ENCODE measurements at places on chromosomes 2 and 18.

- no peak for DNase-seq
These were observed 67.9 kb downstream of the LOXHD1 start for GRCh38 chr18:46588971-46589660.

- no peak for DNase-seq
These were observed 11.3 kb upstream of the MALL start for GRCh38 chr2:110126906-110127305.

GRCh38 chr2:236552581-236553363 is 16.9 kb upstream of the ACKR3 start:
- no peak for DNase-seq

DNA sequence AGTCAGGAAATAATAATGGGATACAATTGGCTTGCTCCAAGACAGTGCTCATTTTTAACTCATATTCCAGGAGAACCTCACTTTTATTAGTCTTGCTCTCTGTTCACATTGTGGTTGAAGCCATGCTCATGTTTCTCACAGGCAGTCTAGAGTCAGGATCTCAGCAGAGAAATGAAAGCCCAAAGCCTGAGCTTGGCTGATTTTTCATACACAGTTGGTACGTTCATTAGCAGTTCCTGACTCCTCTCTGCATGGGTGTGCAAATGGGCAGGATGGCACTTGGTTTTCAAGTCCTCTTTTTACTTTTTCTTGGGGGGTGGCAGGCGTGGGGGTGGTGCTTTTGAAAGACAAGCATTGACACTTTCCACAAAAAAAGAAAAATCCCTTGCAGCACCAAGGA is 56.0 kb upstream of the KLF7 start:
- no peak for DNase-seq

- DNase-seq, result no peak
These were observed 28.3 kb downstream of the GLI2 start for GRCh38 chr2:120763931-120764330.

DNA sequence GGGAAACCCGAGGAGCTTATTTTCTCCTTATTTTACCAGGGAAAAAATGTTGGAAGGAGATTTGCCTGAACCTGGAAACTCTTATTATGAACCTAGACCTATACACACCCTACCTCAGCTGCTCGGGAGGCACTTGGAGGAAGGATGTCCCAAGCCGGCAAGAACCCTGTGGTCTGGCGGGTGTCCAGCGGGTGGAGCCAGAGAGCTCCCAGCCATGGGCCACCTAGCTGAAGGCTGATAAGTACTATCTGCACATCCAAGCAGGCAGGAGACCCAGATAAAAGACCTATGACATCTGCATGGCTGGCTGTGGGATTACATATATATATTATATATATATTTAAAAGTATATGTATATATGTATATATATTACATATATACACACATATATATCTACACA is 1.1 kb upstream of the SLC14A1 start:
- peak; percentile 98 for DNase-seq

DNA sequence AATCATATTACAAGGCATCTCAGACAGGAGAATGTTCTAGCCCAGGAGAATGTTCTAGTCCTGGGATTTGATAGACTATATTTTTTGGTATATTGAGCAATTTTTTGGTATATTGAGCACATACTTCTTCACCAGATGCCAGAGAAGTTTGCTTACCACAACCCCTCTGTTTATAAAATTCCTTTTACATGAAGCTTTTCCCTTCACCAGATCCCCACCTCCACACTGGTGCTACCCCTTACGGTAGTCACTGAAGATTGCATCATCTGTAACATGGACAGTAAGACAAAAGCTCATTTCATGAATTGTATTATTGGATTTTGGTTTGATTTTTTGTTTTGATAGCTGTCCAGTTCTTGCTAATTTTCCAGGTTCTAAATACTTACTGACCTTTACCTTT is 7.2 kb upstream of the HNMT start:
- DNase-seq, result no peak

- DNase-seq, result no peak
These were observed 44.2 kb upstream of the DYNC2LI1 start for GRCh38 chr2:43729491-43730174.

DNA sequence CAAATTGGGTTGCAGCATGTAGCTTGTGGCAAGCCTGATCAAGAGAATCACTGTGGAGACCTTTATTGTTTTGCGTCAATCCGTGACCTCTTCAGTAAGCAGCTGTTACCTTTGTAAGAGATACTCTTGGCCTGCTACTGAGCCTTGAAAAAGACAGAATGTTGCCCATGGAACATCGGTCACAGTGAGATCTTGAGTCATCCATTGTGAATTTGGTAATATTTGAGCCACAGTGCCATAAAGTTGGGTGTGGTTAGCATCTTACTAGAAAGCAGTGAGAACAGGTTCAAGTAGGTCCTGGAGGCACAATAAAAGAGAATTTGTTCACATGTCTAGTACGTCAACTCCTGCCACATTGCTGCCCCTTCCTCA is 12.7 kb upstream of the EFR3B start:
- DNase-seq, result no peak

DNA sequence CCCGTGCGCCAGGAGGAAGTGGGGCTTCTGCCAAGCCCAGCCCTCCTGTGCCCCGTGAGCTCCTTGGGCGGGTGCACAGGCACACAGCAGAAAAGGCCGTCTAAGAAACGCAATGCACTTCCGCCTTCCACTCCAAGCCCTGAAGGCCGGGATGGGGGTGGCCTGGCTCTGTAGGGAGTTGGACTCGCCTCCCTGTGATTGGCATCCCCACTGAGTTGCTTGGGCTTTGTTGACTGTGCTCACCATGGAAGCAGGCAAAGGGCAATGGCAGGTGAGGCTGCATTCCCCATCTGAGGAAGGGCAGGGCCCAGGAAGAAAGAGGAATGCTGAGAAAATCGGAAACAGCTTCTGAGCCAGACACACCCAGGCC is 66.8 kb downstream of the CRACDL start:
- DNase-seq, result no peak

GRCh38 chr2:128281852-128282245 is 36.8 kb downstream of the HS6ST1 start:
- no peak for DNase-seq

- no peak for DNase-seq
These were observed 67.1 kb downstream of the RHOB start for GRCh38 chr2:20513946-20514345.

DNA sequence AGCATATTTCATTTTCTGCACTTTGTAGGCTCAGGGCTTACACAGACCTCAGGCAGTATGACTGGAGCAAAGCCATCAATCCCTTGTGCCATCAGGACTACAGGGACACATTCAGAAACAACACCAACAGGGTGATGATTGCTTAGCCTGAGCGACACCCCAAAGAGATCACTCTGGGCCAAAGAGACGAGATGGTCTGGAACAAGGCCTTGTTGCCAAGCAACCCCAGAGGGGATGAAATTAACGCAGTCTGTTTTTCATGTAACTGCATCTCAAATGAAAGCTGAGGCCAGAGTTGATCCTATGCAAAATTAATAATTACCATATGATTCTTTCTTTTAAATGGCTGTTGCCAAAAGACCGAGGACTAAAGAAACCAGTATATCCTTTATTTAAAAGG is 20.2 kb upstream of the B3GNT2 start:
- no peak for DNase-seq

DNA sequence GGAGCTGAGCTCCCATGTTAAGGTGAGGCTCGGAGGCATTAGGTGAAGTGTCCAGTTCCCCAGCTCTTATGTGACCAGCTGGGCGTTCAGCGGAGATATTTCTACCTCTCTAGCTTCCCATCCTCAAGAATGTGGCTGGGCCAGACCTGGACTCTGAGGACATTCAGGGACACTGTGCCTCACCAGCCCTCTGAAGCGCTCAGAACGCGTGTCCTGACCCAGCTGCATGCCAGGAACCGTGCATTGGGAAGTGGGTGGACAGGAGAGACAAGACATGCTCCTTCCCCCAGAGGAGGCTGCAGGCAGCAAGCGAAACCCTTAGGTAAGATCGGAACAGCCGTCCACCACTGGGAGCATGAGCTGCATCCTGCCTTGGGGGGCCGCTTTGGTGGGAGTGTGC is 38.0 kb upstream of the GPAT2 start:
- no peak for DNase-seq

DNA sequence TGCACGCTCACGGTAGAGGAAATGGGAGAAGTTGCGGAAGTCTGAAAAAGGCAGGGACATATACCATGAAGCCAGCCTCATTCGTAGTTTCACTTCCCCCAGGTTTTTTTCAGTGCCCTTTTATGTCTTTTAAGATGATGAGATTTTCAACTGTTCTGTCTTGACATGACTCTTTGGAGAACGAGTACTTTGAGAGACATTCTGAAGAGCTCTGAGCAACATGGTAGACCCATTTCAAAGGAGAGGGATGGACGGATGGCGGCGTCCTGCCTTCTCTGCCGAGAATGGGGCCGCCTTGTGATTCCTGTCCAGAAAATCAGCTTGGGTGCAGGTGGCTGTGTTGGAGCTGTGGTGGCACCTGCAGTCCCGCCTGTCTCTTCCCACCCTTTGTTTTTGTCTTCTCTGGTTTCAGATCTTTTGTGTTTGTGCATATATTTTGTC is 41.7 kb downstream of the SH3BP4 start:
- no peak for DNase-seq

GRCh38 chr18:24987303-24988252 is 364.4 kb downstream of the ZNF521 start:
- no peak for DNase-seq

DNA sequence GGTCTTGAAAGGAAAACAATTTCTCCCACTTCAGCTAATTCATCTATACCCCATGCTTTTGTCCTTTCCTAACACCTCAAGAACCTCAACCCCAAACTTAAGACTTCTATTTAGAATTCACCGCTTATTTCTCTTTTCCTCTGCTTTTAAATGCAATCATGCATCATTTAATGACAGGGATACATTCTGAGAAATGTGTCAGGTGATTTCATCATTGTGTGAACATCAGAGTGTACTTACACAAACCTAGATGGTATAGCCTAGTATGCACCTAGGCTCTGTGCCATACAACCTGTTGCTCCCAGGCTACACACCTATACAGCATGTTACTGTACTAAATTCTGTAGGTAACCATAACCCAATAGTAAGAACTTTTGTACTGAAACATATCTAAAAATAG is 22.9 kb downstream of the ARL5A start:
- DNase-seq, result no peak

DNA sequence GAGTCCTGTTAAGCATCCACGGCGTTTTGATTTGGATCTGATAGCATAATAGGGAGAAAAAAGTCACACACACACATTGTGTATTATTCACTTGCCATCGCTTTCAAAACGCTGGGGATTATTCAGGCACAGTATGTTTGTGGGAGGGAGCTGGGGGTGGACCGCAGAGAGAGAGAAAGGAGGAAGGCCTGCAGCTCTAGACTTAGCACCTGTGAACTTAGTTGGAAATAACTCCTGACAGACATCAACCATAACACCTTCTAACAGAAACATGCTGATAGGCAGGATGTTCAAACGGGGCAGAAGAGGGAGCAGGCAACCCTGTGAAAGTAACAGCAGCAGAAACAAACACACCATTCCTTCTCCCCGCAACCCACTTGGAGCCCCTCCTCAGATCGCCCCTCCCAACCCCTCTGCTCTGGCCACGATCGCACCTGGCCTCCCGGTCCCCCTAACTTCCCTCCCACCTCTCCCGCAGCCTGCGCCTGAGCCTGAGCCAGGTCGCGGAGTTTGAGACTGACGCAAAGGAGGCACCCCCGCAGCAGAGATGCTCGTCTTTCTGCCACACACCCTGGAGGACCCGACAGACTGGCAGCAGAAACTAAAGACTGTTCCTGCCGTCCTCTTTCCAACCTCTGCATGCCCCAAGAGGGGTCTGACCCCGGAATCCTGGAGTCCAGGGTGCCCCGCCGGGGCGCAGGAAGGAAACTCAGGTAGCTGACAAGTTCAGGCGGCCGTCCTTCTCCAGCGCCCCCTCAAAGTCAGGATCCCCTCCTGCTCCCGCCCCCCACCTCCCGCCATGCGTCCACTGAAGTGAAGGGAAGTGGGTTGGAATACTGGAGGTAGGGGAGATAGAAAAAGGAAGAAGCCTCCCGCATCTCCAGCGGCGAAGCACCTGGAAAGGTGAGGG is 738 bp downstream of the CHST9 start:
- no peak for DNase-seq

DNA sequence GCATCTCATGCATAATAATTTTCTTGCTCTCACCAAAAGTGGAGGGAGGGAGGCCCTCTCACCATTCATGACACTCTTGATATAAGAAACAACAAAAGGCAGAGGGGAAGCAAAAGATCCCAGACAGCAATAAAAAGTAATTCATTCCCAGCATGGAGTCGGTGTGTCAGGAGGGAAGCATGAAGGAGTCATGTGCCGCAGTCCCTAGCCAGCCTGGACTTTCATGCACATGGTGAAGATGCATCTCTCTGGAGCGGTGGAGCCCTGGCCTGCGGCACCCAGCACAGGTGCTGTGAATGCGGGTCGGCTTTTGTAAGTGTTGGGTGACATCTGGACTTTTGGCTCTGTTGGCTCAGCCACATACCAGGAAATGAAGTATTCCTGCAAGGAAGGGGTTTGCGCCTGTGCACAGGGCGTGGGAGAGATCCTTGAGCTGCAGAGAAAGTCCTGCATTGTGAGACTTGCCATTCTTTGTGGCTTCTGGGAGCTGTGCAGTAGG is 119.4 kb downstream of the COPS8 start:
- DNase-seq, result no peak

GRCh38 chr2:171855401-171855800 is 38.6 kb downstream of the SLC25A12 start:
- no peak for DNase-seq

DNA sequence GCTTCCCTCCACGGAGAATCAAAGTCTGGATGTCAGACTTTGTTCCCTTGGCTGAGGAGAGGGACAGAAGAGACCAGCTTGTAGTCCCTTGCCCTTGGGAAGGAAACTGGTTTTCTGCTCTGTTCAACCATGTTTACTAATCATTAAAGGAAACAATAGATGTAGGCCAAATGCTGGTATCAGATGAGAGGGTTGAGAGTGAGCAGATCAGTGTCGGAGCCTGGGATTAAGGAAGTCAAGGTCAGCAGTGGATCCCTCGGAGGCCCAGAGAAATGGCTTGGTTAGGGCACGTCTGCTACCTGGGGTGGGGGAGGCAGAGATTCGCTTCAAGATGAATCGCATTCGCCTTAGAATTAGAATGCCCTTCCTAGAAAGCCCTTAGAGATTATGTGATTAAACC is 109.1 kb downstream of the MYCN start:
- DNase-seq, result no peak

GRCh38 chr2:109398366-109399015 is 215.3 kb downstream of the SEPTIN10 start:
- no peak for DNase-seq

Measured in hematopoietic multipotent progenitor cell treated with erythropoietin and hydrocortisone succinate and interleukin-3 and kit ligand, for 17 days (in vitro differentiated cells).